ENCODE measurements at places on chromosomes 16 and 17.

DNA sequence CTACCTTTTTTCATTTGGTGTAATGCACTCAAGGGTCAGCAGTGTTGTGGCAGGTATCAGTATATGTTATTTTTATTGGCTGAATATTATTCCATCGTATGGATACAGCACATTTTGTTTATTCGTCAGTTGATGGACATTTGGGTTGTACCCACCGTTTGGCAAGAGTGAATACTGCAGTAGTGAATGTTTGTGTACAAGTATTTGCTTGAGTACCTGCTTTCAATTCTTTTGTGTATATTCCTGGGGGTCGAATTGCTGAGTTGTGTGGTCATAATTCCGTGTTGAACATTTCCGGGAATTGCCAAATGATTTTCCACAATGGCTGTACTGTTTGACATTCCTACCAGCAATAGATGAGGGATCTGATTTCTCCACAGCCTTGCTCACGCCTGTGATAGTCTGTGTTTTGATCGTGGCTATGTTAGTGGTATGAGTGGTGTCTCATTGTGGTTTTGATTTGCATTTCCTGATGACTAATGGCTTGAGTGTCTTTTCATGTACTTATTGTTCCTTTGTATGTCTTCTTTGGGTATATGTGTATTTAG is 108.4 kb downstream of the OR1D5 start:
- no peak for DNase-seq

DNA sequence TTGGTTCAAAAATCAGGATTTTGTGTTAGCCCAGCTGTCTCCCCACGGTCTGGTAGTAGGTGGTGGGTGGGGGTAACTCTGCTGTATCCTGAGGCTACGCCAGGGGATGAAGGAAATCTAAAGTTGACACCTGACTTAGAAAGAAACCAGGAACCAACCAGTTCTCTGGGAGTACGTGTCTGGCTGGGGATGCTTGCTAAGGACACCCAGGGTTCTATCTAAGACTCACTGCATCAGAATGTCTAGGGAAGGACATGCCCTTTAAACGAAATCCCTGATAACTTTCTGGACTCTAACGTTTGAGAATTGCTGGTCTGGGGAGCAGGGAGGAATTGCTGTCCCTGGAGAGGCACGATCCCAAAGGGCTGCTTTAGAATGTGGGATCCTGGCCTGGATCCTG is 39.2 kb upstream of the CES5A start:
- DNase-seq, result no peak

DNA sequence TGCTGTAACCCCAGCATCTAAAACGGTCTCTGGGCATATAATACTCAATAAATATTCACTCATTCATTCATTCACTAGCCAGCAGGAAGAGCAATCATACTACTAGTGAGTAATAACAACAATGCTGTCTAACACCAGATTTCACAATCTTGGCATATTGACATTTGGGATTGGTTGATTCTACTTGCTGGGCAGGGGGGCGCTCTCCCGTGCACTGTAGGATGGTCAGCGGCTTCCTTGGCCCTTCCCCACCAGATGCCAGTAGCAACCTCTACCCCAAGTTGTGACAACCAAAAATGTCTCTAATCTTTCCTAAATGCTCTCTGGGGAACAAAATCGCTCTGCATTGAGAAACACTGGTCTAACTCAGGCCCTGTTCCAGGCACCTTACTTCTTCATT is 20.7 kb downstream of the WFDC1 start:
- no peak for DNase-seq

- no peak for DNase-seq
Measured at GRCh38 chr17:57044976-57045867, 39.8 kb upstream of the AKAP1 start.

DNA sequence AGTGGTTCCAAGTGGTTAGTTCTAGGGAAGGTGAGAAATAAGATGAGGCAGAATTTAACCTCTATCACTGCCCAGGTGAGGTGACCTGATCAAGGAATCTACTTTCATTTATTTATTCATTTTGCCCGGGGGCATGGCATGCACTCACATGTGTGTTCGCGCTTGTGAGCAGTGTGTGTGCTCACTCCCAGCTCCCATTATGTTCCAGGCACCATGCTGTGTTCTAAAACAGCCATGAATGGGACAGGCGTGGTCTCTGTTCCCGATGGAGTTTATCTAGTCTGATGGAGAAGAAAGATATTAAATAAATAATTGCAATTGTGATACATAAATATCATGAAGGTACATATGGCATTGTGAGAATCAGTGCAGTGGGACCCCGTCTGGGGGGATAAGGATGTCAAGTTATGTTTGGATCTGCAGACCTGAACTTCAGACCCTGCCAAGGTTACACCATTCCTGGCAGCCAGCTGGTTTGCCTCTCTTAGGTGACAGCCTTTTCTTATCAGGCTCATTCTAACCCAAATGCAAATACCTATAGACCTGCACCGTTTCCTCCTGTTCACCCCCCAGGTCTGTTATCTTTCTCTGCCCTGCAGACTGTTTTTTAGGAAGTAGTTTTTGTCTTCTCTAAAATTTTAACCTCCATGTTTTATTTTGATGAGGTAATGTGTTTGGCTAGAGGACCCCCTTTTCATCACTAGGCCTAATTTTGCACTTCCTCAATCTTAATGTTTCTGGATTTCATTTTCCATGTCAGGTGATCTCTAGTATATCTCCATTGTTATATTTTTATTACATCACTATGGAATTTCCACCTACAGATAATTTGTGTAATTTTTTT is 11.8 kb downstream of the CYB5B start:
- no peak for DNase-seq

GRCh38 chr16:11977376-11978041 is 975 bp downstream of the SNX29 start:
- no peak for DNase-seq

DNA sequence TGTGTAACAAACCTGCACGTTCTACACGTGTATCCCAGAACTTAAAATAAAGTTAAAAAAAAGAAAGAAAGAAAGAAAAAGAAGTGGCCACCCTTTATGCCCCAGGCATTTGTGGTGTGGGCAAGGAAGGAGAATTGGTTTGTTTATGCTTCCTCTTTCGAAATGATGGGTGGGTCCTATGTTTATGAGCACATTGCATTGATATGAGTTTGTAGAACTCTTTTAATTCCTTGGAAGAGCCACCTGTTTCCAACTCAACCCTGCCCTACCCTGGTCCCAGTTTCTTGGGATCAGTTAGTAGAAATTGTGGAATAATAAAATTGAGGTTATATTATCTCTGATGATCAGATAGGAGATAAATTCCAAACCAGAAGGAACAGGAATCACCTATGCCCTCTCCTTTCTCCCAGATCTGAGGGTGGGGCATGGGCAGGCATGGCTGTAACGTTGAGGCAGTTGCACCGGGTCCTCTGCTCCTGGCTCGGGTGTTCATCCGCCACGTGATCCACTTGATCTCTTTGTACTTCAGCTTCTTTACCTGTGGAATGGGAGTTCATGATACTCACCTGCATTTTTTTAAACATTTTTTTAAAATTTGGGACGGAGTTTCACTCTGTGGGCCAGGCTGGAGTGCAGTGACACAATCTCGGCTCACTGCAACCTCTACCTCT is 15.9 kb downstream of the CHAD start:
- DNase-seq, result no peak

- DNase-seq, result no peak
Measured at GRCh38 chr17:78621720-78622490, 44.7 kb upstream of the DNAH17 start.

DNA sequence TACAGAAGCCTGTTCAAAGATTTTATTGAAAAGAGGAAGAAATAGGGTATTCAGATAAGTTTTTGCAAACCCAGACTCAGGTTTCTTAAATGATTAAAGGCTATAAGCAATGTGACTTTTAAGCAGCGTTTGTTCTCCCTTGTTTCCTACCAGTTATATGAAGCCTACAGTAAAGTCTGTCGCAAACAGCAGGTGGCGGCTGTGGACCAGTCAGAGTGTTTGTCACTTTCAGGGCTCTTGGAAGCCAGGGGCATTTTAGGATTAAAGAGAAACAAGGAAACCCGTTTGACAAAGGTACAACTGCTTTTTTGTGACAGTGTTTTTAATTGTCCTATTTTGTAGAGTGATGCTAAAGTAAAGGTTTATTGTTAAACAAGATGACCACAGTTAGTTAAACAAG is 7.7 kb upstream of the RARA start:
- no peak for DNase-seq

- no peak for DNase-seq
Measured at GRCh38 chr17:64428406-64428805, 20.5 kb upstream of the MILR1 start.

- DNase-seq, result no peak
Measured at GRCh38 chr17:7667656-7668406, 17.1 kb downstream of the ATP1B2 start.

DNA sequence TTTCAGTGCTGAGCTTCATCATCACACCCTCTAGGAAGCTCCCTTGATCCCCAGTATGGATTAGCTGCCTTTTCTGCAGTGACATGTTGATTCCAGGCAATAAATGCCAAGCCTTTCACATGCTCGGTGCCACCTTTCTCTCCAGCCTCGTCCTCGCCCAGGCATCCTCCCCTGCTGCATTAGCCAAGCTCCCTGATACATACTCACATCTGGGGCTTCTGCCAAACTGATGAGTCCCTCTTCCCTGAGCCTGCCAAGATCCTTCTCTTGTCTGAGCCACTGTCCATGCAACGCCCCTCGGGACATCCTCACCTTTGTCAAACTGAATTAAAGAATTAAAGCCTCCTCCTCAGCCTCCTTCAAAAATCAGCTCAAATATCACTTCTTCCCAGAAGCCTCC is 538.5 kb upstream of the CDH11 start:
- no peak for DNase-seq

DNA sequence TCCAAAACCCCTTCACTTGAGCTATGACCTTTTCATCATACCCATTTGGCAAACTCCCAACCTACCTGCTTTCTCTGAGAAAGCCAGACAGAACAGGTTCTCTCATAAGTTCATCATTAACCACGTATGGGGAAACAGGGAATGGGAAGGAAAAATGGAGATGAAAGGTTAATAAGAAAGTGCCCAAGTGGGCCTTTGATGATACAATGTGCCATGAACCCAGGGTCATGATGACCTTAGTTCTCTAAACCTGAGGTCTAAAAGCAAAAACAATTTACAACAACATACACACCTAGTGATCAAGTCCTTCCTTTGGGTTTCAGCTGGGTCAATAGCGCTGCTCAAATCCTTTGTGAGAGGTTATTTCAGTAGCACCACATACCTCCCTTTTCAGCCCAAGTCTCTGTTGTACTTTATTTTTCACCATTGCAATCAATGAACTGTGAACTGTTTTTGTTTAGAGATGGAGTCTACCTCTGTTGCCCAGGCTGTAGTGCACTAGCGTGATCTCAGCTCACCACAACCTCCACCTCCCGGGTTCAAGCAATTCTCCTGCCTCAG is 14.5 kb upstream of the RANGRF start:
- no peak for DNase-seq
